ENCODE measurements at places on chromosomes 7 and 10.

DNA sequence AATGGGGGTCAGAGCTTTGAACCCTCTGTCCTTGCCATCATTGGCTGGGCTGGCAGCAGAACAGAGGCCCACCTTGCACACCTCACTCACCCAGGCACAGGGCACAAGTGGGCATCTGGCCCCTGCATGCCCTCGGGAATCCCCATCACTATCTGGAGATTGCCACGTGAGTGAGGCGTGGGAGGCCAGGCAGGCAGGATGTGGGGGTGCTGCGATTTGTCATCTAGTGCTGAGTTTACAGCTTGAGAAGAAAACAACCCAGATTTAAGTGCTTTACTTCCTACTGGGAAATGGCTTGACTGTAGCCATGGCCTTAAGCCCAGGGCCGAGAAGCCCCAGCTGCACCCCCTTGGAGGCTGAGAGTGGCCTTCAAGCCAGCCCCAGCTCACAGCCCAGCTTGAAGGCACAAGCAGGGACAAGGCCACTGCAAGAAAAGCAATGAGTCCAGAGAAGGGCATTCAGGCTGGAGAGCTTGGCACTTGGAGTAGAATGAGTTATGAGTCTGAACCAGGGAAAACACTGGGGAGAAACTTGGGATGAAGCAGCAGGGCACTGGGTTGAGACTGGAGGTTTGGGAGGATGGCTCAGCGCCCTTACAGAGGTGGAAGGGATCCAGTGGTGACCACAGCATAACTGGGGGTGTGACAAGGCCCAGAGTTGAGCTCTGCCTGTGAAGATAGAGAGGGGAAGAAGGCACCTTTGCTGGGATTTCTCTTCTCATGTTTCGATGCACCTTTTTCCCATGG lies 123.0 kb downstream of the CXCL12 start:
- peak; percentile 54 for DNase-seq

- DNase-seq, result peak; percentile 16
These were observed 256.6 kb downstream of the RPS24 start for GRCh38 chr10:78290131-78290750.

DNA sequence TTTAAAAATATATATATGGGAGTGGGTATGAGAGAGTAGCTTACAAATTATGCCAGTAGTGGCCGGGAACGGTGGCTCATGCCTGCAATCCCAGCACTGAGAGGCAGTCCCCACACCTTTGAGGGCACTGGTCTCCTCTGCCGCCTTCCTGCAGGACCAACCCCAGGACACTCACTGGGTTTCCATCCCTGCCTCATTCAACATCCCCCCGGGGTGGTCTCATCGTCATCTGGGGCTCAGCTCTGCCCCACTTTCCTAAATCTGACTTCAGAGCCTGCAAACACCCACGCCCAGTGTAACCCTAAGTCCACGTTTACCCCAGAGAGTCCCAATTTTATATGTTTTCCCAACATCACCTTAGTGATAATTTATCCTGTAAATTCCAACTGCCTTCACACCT lies 96.5 kb downstream of the DIP2C start:
- no peak for DNase-seq

GRCh38 chr7:156115582-156115981 lies 303.3 kb upstream of the SHH start:
- no peak for DNase-seq

All from EL (cell line).